ENCODE measurements at places on chromosomes 12 and 14.

GRCh38 chr12:62668782-62669181, 202.2 kb downstream of the MON2 start:
- DNase-seq = no peak

DNA sequence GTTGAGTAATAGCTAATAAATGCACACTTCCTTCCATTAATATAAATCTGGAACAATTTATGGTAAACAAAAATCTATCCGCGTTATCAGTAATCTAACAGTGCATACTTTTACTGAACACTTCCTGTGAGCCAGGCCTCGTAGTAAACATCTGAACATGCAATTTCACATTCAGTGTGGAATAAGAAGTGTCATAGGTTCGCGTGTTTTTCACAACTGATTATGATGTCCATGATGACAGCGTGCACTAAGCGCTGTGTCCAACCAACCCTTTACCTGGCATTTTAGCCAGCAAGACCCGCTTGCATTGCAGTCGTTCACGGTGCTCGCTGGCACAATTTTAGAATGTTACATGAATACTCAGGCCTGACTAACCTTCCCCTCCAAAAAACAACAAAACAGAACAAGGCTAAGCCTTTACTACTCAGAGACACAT, 2.1 kb downstream of the PNMA1 start:
- DNase-seq = no peak

- DNase-seq = peak; percentile 42
These were observed 2.7 kb downstream of the PTHLH start for GRCh38 chr12:27969624-27970400.

DNA sequence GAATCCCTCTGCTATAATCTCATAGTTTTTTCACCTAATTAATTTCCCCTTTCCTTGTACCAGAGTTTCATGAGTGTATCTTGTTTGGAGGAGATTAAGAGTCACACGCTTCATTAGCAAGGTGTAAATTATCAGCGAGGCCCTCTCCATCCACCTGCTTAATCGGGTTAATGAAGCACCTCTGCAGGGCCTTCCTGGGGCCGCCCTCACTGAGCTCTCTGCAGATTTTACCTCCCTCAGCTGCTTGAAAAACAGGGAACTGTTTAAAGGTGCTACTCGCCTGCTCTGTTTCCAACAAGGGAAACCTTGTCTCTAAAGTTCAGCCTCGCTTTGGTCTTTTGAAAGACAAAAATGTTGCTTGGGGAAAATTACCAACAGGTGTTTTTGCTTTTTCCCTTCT, 35.8 kb downstream of the OTX2 start:
- DNase-seq = no peak

GRCh38 chr12:50699154-50699553, 64.7 kb upstream of the ATF1 start:
- DNase-seq = no peak

DNA sequence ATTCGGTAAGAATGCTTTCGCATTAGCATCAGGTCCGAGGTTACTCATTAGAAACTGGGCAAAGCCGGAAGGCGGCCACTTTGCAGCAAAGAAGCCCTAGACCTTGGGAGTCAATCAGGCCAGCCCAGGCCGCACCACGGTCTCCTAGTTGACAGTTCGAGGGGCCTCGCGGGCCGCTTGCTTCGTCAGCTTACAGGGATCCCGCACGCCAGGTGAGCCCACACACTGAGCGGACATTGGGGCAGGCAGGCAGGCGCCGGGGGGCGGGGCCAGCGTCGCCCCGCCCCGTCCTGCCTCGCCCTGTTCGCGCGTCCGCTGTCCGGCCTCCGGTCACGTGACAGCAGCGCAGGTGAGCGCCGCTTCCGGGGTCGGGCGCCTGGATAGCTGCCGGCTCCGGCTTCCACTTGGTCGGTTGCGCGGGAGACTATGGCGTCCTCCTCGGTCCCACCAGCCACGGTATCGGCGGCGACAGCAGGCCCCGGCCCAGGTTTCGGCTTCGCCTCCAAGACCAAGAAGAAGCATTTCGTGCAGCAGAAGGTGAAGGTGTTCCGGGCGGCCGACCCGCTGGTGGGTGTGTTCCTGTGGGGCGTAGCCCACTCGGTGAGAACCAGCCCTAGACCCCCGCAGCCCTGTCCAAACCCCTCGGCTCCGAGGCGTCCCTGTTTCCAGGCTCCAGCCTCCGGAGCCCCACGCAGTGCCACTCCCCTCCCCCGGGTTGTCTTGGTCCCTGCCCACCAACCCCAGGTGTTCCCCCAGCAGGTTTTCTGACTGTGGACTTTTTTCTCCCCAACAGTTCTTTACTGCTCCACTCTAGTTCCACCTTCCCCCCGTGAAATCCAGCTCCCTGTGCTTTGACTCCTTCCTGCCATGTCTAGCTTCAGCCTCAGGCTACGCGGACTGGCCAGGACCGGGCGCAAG, at the start of gene PIP4K2C:
PIP4K2C (plus strand) TSS at position 329 of the 918 bp plus-strand sequence; CDS start at position 427, 98 bp downstream.
- DNase-seq = peak; percentile 58

GRCh38 chr12:106138357-106138632, 459 bp downstream of the NUAK1 start:
- DNase-seq = no peak

DNA sequence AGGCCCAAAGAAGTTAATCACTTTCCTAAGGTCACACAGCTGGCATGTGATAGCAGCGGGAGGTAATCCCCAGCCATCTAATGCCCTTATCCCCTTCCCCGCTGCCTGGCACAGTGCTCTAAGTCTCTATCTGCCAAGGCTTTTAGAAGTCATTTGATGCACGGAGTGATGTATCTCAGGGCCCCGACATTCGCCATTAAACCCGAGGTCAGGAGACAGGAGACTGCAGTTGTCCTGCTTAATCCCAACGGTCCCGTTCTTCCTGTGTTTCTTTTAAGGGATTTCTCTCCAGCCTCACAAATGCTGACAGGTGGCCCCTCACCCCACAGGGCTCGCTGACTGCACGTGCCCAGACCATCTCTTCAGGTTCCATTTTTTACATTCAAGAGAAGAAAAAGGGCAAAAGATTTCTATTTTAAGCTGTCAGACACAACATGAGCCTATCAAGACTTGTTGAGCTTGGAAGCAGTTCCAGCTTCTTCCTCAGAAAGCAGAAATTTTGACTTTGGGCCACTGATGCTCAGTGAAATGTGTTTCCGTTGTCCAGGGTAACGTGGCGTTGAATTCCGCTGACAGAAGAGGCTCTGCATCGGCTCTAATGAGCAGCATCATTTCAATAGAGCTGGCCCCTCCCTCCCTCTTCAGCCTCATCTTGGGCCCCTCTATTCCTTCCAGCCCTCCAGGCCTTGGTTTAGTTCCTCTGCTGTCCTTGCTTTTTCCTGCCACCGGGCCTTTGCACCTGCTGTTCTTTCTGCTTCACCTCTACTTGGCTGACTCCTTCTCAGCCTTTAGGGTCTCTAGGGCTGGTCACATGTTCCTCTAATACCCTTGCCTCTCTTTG, 171.5 kb downstream of the CHST11 start:
- DNase-seq = no peak

GRCh38 chr14:57189070-57189469, 79.6 kb downstream of the EXOC5 start:
- DNase-seq = no peak

GRCh38 chr14:96162265-96162664, 42.4 kb upstream of the BDKRB2 start:
- DNase-seq = no peak

- DNase-seq = no peak
These were observed 31.3 kb downstream of the PLXNC1 start for GRCh38 chr12:94179723-94180122.

DNA sequence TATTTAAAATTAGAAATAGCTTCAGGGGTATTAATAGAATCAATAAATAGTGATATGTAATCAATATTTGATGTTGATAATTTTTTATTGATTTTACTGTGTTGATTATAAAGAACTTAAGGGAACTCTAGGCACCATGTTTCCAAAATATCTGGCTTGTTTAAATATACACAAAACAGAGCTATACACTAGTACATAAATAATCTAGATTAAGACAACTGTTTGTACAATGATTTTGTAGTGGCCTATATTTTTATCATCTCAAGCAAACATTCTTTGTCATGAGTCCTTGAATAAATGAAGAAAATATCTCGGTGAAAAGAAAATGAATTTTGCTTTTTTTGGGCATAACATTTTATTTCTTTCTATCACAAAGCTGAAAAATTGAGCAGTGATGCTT, 117.1 kb upstream of the KRR1 start:
- no peak for DNase-seq

- DNase-seq = no peak
These were observed 196.4 kb upstream of the G2E3 start for GRCh38 chr14:30362369-30363218.

DNA sequence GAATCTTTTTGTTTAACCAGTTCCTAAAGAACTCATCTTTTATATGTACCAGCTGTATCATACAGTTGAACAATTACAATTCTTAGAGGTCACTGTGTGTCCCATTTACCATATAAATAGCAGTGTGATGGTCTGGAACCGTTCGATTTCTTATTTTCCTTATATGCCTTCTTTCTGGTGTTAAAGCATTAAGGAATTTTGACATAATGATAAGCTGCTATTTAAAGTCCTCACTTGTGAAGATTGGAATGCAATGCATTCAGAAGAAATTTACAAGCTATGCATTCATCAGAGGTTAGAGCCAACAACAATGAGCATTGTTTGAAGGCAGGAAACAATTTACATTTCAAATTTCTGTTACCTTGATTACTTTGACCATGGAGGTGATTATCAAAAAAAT, 80.0 kb upstream of the PRICKLE1 start:
- no peak for DNase-seq

GRCh38 chr12:21413369-21414277, 23.8 kb upstream of the PYROXD1 start:
- DNase-seq = no peak

DNA sequence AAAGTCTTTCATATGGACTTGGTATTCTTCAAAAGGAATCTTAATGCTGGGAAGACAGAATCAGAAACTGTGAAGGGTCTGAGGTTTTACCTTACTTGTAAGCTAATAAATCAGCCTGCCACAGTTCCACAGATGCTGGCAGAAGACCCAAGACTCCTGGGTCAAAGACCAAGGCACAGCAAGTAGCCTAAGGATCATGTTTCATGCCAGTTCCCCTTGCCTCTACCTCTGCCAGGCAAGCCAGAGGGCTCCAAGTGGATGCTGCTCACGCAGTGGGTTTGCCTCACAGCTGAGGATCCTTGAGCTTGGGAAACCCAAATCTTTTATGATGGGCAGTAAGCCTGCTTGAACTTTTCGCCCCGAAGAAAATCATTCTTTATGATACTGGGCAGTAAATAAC, 15.2 kb upstream of the RXYLT1 start:
- no peak for DNase-seq

- no peak for DNase-seq
These were observed 30.5 kb downstream of the DPF3 start for GRCh38 chr14:72863216-72864006.

DNA sequence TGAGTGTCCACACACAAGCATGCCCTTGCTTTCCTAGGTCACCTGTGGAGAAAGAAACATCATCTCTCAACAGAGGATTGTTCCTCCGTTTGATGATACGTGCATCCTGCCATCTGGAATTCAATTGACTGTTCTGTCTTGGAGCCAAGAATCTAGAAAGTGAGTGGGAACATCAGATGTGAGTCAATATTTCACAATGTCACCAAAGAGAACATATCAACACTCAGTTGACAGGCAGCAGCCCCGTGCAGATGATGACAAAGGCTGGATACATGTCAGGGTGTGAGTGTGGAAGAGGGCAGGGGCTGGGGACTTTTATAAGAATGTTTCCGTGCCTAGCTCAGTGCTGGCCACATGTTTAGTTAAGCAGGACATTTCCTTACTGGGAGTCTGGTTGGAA, 76.1 kb downstream of the TBC1D30 start:
- DNase-seq = no peak

DNA sequence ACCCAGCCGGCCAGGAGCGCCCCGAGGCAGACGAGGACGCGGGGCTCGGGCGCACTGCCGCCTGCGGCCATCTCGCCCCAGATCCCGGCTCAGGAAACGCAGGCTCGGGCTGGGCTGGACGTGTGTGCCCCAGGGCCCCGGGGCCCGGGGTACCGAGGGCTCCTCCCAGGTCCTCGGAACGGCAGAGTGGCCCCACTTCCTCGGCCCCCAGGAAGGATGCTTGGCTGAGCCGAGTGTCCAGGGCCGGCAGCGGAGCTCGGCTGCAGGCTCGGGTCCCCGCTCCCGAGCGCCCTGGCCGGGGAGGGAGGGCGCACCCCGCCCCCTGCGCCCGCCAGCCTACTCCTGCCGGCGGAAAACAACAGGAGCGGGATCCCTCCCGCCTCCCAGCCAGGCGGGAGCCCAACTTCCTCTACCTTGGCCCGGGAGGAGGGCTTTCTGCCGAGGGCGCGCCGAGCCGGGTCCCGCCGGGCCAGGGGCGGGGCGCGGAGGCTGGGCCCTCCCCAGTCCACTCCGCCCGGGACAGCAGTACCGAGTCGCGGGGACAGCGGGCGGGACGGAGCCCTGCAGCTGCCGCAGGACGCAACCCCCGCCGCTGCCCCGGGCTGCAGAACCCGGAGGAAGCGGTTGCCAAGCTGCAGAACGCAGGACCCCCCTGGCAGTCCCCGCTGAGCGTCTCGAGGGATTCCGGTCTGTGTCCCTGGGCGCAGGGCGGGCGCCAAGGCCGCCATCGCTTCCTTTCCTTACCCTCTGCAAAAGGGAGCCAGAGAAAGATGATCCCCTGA, at the start of gene VSIG10:
VSIG10 (minus strand) TSS at position 411 of the 782 bp plus-strand sequence; CDS start at position 71, 340 bp downstream.
- no peak for DNase-seq

- no peak for DNase-seq
These were observed 81.2 kb upstream of the ATF7IP start for GRCh38 chr12:14284184-14284722.

- DNase-seq = no peak
These were observed 15.5 kb upstream of the CYP46A1 start for GRCh38 chr14:99668307-99669295.
